ENCODE measurements at places on chromosomes 3 and 15. TPM values are rescaled to one million over a fixed set of nuclear protein-coding genes. Genes with fewer than 3 reads are reported as not detected.

SLC6A6 gene
- total RNA-seq = 13.5 TPM

CORO2B gene
- total RNA-seq = 6.6 TPM

DNAH12 gene
- 0.08 TPM for total RNA-seq

SLC22A14 gene
- total RNA-seq = not detected

XCR1 gene
- not detected for total RNA-seq

RBM6 gene
- 43.0 TPM for total RNA-seq

GABRR3 gene
- not detected for total RNA-seq

ATG7 gene
- 15.6 TPM for total RNA-seq

WDR49 gene
- total RNA-seq = 2.6 TPM

SLC28A2 gene
- total RNA-seq = not detected

CYP1A2 gene
- not detected for total RNA-seq

CPN2 gene
- total RNA-seq = 2.4 TPM

NPAP1 gene
- total RNA-seq = not detected

All from Right ventricle myocardium superior (tissue), 1 donor.